Activated T-helper 1 cell treated with anti-CD3 and anti-CD28 coated beads, Interleukin-12 subunit alpha, Interleukin-12 subunit beta, Interleukin-2, Interleukin-4 antibody, amounts not matched to agents 30 ng/mL and 10 ng/mL and 1 ng/mL, durations not matched to agents 14 hours and 24 hours and 36 hours (primary cell): ENCODE measurements at places on chromosomes 6 and 20. TPM values are rescaled to one million over a fixed set of nuclear protein-coding genes. Genes with fewer than 3 reads are reported as not detected.

The GABBR1 gene
- 19.8 and 22.6 TPM in 2 replicates for total RNA-seq

The TMEM200A gene
- total RNA-seq = 0.67 and 0.69 TPM in 2 replicates

The FAM83D gene
- total RNA-seq = 11.0 and 12.4 TPM in 2 replicates

The FILIP1 gene
- total RNA-seq = not detected in 2 replicates

The PPP1R14C gene
- total RNA-seq = not detected in 2 replicates

The HLA-DOB gene
- 4.2 and 4.3 TPM in 2 replicates for total RNA-seq

The PBOV1 gene
- not detected in 2 replicates for total RNA-seq

The KCNG1 gene
- 2.8 and 3.1 TPM in 2 replicates for total RNA-seq

DNA sequence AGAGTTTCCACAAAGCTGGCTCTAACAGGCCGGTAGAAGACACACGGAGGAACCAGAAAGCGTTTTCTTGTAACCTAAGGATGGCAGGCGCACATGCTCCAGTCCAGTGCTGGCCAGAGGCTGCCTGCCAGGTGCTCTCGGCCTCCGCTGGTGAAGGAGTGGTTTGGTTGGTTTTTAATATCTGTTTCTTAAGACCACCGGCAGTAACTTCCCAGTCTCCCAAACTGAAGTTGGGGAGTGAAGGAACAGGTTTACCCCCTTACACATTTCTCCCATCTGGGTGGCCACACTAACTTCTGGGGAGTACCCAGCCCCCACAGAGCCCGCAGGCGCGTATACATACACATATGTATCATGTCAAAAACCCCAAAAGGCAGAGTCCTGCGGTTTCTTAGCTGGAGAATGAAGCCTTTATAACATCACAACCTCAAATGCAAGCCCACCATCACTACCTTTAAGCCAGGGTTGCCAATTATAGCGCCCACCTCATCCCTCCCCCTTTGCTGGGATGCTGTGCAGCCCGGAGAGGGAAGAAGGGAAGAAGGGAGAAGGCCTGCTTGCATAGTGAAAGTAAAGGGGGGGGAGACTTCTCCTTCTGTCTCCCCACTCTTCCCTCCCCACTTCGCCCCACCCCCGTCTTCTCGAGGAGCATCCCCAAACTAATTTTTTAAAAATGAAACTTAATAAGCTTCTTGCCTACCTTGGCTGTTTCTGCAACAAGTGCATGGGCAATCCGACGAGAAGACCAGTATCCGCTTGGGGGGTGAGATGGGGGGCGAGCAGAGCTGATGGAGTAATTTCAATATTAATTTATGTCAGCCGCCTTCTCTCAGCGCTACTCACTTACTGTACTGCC is 1.0 kb downstream of the TRERF1 start:
- peak; percentile 12 for DNase-seq

DNA sequence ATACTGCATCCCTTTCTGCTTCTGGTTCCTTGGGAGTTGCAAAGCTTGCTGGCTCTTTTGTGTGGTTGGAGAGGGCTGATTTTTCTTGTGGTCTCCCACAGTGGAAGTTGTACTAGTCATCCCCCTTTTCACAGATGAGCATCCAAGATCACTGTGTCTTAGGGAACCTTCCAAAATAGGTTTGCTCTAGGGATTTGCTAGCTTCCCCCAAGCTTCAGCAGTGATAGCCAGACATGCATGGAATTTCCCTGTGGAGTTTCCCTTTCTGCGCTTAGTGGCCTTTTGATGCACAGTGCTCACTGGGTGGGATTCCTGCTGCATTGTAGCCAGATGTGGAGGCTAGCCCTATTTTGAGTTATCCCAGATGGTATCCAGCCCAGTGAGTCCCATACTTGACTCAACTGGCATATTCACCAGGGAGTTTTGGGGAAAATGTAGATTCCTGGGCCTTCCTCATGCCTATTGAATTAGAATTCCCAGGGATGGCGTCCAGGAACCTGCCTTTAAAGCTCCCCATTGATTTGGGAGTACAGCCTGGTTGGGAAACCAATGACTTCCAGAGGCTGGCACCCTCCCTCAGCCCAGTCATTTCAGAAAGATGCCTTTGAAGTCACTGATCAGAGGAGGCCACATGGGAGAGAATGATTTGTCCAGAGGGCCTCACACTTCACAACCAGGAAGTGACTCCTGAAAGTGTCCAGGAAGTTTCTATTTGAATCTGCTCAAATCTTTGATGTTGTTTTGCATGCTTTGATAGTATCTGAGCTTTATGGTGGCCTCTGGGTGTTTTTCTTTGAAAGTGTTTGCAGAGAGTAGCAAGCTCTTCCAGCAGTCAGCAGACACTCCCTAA is 25.9 kb downstream of the PPARD start:
- DNase-seq = peak; percentile 20

DNA sequence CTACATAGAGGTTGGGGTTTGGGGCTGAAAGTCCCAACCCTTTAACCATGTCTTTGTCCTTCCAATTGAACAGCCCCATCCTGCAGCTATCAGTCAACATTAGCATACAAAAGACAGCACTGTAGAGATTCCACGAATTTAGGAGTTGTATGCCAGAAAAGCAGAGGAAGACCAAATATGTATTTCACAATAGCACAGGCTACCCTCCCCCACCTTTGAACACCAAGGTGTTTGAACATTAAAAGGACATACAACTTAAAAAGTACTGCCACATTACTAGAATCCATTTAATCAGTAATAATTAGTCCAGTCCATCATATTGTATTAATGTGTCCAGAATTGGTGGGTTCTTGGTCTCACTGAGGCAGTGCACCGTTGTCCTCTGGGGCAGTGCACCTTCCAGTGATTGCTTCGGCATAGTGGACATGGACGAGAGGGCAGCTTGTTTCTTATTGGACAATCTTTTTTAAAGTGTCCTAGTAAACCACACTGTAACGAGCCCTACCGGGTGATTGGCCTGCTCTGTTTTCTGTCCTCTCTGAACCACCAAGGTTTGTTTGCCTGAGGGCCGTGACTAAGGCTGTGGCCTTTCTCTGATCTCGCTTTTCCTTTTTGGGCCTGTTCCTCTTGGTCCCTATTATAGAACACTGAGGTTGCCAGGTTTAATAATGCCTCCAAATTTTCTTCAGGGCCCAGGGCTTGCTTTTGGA is 36.4 kb downstream of the GSTA4 start:
- DNase-seq = no peak

DNA sequence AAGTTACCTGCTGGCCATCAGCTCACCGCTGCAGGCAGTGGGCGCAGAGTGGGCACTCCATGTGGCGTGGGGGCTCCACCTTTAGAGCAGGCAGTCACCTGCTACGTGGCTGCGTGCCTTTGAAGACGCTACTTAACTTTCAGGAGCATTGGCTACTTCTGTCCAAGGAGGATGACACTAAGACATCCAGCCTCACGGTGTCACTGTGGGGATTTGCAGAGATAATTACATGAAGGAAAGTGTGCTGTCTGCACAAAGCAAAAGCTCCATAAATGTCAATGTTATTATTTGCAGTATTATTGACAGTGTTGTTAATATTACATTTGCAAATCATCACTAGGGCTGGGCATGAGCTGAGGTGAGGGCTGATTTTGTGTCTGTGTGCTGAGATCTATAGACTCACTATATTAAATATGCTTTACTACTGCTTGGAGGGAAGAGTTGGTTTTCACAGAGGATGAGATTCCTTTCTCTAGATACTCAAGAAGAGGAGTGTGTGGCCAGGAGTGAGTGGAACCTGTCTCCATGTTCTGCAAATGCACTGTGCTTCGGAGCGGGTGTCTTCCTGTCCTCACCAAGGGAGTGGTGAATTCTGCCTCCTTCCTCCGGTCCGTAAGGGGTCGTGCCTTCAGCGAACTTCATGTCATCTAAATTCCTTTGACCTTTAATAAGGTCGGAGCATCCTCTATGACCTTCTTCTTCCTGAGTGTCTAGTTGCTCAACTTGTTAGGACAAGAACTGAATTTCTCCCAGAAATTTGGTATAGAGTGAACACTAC is 165.8 kb upstream of the SYNDIG1 start:
- no peak for DNase-seq

- no peak for DNase-seq
Measured at GRCh38 chr20:59020938-59021551, 1.8 kb downstream of the TUBB1 start.

- DNase-seq = no peak
Measured at GRCh38 chr6:13248584-13248985, 79.8 kb downstream of the TBC1D7 start.

GRCh38 chr20:922781-923180 is 6.6 kb upstream of the ANGPT4 start:
- no peak for DNase-seq

GRCh38 chr6:32622545-32623401 is 14.4 kb upstream of the HLA-DQA1 start:
- DNase-seq = peak; percentile 17

DNA sequence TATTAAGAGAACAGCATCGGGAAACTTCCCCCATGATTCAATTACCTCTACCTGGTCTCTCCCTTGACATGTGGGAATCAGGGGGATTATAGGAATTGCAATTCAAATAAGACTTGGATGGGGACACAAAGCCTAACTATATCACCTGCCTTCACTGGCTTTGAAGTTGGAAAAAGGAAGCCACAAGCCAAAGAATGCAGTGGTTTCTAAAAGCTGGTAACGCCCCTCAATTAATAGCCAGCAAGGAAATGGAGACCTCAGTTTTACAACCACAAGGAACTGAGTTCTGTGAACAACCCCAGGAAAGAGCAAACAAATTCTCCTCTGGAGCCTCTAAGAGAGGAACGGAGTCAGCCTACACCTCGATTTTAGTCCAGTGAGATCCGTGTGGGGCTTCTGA is 244.1 kb downstream of the TFAP2A start:
- no peak for DNase-seq

DNA sequence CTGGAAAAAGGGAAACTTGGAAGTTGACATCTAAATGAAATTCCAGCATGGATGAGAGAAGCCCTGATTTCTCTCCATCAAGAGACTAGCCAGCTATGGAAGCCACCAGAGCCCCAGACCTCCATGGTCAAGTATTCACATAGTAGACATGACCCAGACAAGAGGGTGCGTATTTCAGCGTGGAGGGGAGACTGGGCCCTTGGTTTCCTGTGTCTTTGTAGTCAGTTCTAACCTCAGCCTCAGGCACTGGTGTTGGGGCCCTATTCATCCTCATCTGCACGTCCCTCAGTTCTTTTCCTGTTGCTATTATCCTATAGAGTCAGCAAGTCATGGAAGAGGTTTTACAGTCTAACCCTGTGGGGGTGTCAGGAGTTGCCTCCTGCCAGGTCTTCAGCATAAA is 12.5 kb downstream of the GNL1 start:
- no peak for DNase-seq

GRCh38 chr20:52193133-52193532 is 1.6 kb upstream of the ZFP64 start:
- DNase-seq = no peak

DNA sequence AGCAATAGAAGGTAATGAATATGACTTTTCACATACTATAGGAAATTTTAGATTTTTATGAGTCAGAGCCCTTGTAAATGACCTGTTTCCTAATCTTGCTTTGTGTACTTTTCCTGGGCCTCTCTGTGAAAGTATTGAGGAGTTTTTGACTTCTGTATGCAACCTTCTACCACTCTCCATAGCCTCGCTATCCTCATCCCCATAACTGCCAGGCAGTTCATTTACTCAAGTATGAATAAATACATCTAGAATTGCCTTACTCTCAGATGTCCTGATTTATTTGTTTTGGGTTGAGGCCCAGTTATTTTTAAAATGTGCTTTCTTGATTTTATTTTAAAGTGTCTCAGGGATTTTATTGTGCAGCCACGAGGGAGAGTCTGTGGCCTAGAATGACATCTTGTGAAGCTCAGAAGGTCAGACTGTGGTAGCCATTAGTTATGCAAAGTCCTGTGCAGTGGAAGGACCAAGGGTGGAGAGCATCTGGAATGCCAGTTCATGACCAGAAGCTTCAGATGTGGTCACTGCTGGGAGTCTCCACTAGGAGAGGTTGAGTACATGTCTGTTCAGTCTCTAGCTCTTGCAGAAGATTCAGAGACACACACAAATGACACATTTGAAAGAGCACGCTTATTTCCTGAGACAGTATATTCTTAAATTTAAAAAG is 346.2 kb upstream of the IMPG1 start:
- no peak for DNase-seq

- DNase-seq = no peak
Measured at GRCh38 chr6:143160015-143160414, 99.3 kb downstream of the AIG1 start.
